Brain pericyte (primary cell): ENCODE measurements at places on chromosomes 7 and 10.

- no peak for DNase-seq
Measured at GRCh38 chr10:114698271-114699061, 40.4 kb upstream of the ABLIM1 start.

DNA sequence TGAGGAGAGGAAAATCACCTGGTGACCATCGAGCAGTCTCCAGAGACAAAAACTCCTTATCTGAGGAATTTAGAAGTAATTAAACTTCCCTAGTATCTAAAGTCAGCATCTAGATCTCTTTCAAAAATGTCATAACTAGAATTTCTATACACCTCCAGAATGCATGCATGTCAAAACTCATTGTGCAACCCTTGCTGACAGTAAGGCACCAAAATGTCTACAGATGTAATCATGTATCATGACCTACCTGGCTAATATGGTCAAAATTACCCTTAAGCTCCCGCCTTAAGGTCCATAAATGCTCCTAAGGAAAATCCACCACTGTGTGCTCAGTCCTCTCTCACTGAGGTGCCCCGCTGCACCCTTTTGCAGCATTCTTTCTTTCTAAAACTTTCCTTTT lies 16.4 kb upstream of the LGI1 start:
- no peak for DNase-seq

- DNase-seq, result no peak
Measured at GRCh38 chr10:123526356-123527064, 139.6 kb upstream of the GPR26 start.

- DNase-seq, result no peak
Measured at GRCh38 chr7:27920281-27920946, 180.5 kb downstream of the TAX1BP1 start.

DNA sequence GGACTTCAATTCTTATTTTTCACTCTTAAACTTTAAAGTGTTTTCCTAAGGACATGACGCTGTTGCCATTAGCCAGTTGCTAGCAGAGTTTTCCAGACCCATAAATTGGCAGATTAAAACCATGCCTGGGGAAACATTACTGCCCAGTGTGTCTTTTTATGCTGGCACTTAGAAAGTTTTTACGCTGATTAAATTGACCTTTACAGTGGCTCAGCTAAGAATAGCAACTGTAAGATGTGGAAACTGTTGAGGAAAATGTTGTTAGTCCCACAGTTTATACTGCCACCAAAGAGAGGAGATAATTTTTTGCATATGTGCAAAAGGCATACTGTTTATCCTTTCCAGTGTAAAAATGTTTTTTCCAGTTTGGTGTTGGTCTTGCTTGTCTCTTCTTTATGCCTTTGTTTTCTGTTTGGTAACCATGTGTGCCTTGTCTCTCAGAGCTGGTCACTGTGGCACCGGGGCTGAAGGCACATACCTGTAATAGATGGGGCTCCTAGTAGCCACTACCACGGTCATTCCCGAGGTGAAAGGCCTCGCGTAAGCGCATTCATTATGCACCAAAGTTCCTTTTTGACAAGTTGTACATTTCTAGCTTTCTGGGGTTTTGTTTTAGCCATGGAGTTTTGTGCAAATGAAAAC lies 45.3 kb downstream of the CYP17A1 start:
- DNase-seq, result no peak
